ENCODE measurements at places on chromosomes 12 and 14.

GRCh38 chr12:112964915-112965314, 13.4 kb upstream of the OAS2 start:
- peak; percentile 45 for DNase-seq

DNA sequence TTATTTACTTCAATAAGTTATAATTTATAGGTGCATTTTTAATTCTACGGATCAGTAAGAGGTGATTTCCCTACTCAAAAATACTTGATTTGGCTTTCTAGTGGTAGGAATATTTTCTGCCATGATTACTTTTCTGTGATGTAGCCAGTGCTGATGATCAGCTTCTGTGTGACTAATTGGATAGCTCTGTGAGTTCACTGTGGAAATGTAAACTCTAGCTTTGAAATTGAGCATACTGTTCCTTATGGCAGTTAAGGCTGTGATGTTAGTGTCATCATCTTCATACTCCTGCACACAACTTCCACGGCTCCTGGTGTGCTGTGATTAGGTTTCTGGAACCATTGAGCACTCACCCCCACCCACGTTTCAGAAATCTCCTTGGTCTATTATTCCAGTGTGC, 48.2 kb downstream of the PLEKHA5 start:
- no peak for DNase-seq

GRCh38 chr14:19828314-19828713, 24.7 kb downstream of the OR4N2 start:
- no peak for DNase-seq

DNA sequence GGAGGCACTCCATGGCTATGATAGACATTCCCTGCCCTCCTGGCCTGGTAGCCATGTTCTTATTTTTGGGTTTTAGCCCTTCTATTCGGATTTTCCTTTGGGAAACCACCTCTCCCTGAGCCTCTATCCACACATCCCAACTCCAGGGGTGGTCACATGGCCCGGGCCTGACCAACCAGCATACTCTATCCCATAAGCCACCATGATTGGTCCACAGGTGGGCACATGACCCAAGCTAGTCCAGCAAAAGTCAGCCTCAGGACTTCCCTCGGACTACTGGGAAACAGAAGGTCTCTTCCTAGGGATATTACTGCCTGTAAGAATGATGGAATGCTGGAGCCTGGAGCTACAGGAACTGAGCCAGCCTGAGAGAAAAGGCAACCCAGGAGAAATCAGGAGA, 12.5 kb downstream of the PRIMA1 start:
- no peak for DNase-seq

DNA sequence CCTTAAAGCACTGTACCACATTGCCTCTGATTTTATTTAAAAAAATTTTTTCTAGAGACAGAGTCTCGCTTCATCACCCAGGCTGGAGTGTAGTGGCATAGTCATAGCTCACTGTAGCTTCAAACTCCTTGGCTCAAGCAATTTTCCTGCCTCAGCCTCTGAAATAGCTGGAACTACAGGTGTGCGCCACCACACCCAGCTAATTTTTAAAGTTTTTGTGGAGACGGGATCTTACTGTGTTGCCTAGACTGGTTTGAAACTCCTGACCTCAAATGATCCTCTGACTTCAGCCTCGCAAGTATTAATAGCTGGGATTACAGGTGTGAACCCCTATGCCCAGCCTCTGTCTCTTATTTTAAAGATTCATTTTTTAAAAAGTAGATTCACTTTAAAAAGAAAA, 5.3 kb downstream of the USP15 start:
- no peak for DNase-seq

DNA sequence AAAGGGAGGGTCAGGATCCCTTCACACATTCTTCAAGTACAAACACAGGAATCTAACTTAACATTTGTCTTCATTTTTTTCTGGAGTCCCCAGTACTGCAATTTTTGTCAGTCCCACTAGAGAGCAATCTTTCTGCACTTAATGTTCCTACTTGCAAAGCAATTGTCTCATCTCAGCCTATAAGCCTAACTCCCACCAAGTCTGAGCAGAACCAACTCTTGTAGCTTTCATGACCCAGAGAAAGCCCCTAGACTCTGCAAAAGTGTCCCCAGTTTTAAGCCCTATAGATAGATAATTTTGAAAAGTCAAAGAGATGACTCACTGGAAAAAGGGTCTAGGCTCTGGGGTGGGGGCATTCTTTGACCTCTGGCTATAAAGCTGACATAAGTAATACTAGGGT, 1.8 kb upstream of the ZBTB39 start:
- DNase-seq: no peak

DNA sequence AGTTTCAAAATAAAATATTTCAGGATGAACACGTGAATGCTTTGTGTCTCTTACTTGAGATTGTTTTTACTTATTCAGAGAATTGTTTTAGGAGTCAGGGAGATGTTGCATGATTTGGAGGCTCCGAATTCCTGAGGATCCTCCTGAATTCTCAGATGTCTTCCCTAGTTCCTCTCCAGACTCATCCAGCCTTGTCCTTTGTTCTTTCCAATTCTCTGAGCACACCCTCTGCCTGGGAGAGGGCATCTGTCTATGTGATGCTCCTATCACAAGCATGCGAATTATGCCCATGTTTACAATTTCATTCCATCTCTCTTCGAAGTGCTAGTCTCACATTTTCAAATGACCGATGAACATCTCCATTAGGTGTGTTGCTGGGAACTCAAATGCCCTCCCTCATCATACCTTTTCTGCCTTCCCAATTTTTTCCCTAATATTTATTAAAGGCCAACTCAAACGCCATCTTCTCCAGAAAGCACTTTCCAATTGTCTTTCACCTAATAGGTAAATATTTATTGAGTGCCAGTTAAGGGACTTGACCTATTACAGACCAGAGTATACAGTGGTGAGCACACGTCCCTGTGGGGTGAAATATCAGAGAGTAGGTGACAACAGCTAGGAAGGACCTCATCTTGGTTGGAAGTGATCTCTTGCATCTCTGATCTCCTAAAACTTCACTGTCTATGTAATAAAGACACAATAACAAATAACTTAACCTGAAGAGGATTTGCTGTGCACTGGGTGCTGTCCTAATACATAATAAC, 64.4 kb downstream of the ARF6 start:
- DNase-seq: no peak

- no peak for DNase-seq
Observed at GRCh38 chr14:52951681-52952554, 1.1 kb upstream of the FERMT2 start.

GRCh38 chr12:124881123-124881522, 17.5 kb upstream of the SCARB1 start:
- no peak for DNase-seq

- no peak for DNase-seq
Observed at GRCh38 chr12:106499628-106500027, 83.2 kb upstream of the RFX4 start.

- DNase-seq: peak; percentile 67
Observed at GRCh38 chr14:61438860-61439765, 117.7 kb downstream of the PRKCH start.

- peak; percentile 51 for DNase-seq
Observed at GRCh38 chr12:110348431-110349059, 55.0 kb downstream of the ANAPC7 start.

DNA sequence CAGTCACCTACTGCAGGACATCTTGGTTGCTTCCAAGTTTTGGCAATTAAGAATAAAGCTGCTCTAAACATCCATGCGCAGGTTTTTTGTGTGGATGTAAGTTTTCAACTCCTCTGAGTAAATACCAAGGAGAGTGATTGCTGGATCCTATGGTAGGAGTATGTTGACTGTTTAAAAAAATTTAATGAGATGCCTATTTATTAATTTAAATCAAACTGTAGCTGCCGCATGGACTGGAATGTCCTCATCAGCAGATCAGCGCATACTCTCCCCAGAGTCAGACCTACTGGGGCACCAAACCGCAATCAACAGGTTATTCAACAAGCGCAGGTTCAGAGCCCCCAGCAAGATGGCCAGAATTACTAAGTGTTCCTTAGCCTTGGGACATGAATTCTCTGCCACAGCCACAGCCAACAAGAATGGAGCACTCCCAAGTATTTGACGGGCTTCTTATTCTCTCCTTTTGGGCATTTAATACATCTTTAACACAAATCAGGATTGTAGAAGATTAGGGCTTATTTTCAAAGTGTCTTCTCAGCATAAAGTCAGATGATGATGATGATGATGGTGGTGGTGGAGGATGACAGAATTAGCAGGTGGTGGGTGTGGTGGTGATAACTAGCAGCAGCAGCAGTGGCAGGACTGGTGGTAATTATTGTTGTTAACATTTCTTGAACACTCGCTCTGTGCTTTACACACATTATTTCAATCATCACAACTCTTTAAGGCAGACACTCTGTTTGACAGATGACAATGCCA, 170.7 kb downstream of the CHST11 start:
- DNase-seq: no peak

- DNase-seq: no peak
Observed at GRCh38 chr14:59354666-59355065, 110.5 kb downstream of the GPR135 start.

- no peak for DNase-seq
Observed at GRCh38 chr12:5059358-5059757, 15.7 kb downstream of the KCNA5 start.

DNA sequence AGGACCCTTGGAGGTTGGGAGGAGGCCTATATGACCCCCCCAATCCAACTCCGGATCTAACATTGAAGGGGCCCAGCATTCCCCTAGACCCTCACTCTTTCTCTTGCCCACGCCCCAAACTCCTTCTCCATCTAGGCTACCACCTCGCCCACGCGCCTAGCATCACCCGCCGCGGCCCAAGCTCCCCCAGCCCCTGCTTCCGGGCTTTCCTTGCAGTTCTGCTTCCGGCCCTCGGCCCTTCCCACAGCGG, 445 bp downstream of the CERS5 start:
- peak; percentile 84 for DNase-seq

DNA sequence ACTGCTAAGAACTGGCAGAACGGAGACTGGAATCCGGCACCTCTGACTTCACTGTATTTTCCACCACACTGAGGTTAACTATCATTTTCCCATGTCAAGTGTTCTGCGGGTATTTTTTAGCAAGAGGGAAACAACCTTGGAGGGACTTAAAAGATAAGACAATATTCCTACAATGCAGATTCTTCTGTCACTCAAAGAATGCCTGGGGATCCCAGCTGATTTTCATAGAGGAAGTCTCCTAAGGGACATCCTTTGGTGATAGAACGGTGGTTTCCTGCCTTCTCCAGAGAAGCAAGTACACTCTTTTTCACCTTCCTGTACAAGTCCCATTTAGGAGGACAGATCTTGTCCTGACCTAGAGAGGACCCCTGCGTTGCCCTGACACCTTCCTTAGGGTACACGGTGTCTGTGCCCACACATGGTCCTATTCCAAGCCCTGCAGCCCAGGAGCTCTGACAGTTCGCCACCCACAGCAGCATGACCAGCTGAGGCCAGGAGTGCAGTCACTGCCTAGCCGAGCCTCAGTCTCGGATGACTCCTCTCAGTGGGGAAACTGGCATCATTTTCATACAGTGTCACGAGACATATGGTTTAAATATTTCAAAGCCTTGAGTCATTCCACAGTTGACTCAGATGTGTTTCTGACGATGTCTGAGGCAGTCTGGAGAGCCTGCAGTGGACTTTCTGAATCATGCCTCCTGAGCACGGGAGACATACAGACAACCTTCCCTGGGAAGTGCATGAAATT, 181.3 kb upstream of the FKBP4 start:
- no peak for DNase-seq
